T-helper 2 cell treated with Interferon-gamma antibody and Interleukin-4, amounts not matched to agents 5 μg/mL and 100 μg/mL, for 36 hours (primary cell): ENCODE measurements at places on chromosomes 6 and 20.

GRCh38 chr20:46731770-46732169, 22.3 kb downstream of the SLC2A10 start:
- H3K27me3 ChIP-seq: no peaks in the 10 kb centered on the region
- H3K4me3 ChIP-seq: no peak overlapping the region
- no peak for DNase-seq
- no peaks in the 10 kb centered on the region for H3K4me1 ChIP-seq
- H3K27ac ChIP-seq: no peak overlapping the region

GRCh38 chr20:22159276-22159675, 425.1 kb downstream of the FOXA2 start:
- no peak overlapping the region for H3K27ac ChIP-seq
- H3K4me1 ChIP-seq: no peaks in the 10 kb centered on the region
- H3K4me3 ChIP-seq: no peak overlapping the region
- H3K36me3 ChIP-seq: no peaks in the 10 kb centered on the region
- no peaks in the 10 kb centered on the region for H3K27me3 ChIP-seq

DNA sequence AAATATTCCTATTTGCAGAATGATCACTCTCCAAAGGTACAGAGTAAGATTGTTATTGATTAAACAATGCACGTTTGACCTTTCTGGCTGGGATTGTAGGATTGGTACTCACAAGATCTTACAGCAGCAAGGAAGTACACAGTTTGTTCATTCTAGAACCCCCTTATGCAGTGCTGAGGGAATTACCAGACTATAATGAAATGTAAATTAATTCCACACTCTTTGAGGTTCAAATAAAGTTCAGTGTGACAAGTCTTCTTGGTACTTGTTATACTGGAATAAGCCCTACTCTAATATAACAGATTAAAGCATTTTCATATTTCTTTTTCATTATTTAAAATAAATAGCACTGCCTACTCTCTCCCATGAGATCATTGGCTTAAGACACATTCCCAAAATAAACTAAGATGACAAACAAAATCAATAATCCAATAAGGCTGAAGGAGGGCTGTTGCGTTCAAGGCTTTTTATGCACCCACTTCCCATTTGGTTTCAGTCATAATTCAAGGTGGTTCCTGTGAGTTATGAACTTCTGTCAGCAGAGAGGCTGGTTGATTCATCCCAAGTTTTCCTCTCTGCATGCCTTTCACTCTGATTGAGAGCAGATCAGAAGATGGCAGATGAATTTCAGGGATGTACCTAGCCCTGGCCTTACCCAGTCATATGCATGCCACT, 881.5 kb downstream of the C6orf118 start:
- H3K4me1 ChIP-seq: no peaks in the 10 kb centered on the region
- DNase-seq: no peak
- no peaks in the 10 kb centered on the region for H3K27me3 ChIP-seq

DNA sequence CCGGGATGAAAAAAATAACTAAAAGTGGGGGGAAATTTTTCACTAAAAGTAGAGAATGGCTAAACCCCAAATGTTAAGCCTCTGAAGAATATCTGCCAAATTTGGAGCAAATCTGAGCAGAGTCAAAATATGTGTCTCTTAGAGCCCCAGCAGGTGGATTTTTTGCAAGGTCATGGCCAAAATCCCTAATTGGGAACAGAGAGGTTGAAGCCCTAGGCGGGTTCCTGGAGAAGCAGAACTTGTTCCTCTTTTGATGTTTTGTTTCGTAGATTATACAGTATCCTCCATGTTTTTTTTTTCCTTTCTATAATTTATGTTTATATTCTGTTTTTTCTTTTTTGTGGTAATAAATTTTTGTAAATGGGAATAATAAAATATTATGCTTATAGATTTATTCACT, 94.4 kb downstream of the PLCB4 start:
- H3K27ac ChIP-seq: no peak overlapping the region
- no peaks in the 10 kb centered on the region for H3K4me1 ChIP-seq
- no peaks in the 10 kb centered on the region for H3K36me3 ChIP-seq
- no peak for DNase-seq
- no peaks in the 10 kb centered on the region for H3K27me3 ChIP-seq
- H3K4me3 ChIP-seq: no peak overlapping the region

- H3K4me3 ChIP-seq: no peak overlapping the region
- H3K27ac ChIP-seq: no peak overlapping the region
- H3K4me1 ChIP-seq: no peaks in the 10 kb centered on the region
- H3K27me3 ChIP-seq: peaks cover 5% of the 10 kb centered on the region
- no peak for DNase-seq
Measured at GRCh38 chr6:170047823-170048222, 243.1 kb downstream of the DLL1 start.
